A549 treated with Mapracorat at 1 μM for 4 hours (cell line): ENCODE measurements at places on chromosomes 6 and 20. TPM values are rescaled to one million over a fixed set of nuclear protein-coding genes. Genes with fewer than 3 reads are reported as not detected.

The GTSF1L gene
- not detected in 5 replicates for total RNA-seq

The NRSN1 gene
- not detected in 5 replicates for total RNA-seq

The TMEM170B gene
- 0.61 to 0.85 TPM (median 0.67 TPM) in 5 replicates for total RNA-seq

The BPIFB6 gene
- not detected in 5 replicates for total RNA-seq

The CALHM5 gene
- 0.05 to 0.09 TPM (median 0.07 TPM) in 5 replicates for total RNA-seq

The C6orf141 gene
- 9.7 to 13.3 TPM (median 11.2 TPM) in 5 replicates for total RNA-seq

The HLA-G gene
- not detected in 5 replicates for total RNA-seq

The SERPINB6 gene
- total RNA-seq = 124 to 141 TPM (median 139 TPM) in 5 replicates

The GGTLC1 gene
- total RNA-seq = not detected in 5 replicates

The PREP gene
- 34.2 to 35.7 TPM (median 35.2 TPM) in 5 replicates for total RNA-seq

The SRMS gene
- 0.10 to 0.16 TPM in 2 of 5 replicates, not detected in the others for total RNA-seq

The PGBD1 gene
- total RNA-seq = 3.9 to 5.6 TPM (median 5.1 TPM) in 5 replicates

The POU5F1 gene
- total RNA-seq = 7.2 to 14.5 TPM (median 10.3 TPM) in 5 replicates

The OR2J3 gene
- total RNA-seq = not detected in 5 replicates

The ENPP4 gene
- 0.19 to 0.29 TPM (median 0.23 TPM) in 5 replicates for total RNA-seq

The RBPJL gene
- not detected in 5 replicates for total RNA-seq

The COL12A1 gene
- 4.6 to 6.7 TPM (median 5.5 TPM) in 5 replicates for total RNA-seq

The MED23 gene
- total RNA-seq = 5.8 to 7.7 TPM (median 6.6 TPM) in 5 replicates

The IMPG1 gene
- not detected in 5 replicates for total RNA-seq

The C20orf96 gene
- 11.0 to 12.2 TPM (median 11.9 TPM) in 5 replicates for total RNA-seq

The ASIP gene
- not detected in 5 replicates for total RNA-seq

The ARMC12 gene
- 0.26 to 0.97 TPM (median 0.55 TPM) in 5 replicates for total RNA-seq

The TOX2 gene
- total RNA-seq = 10.7 to 14.4 TPM (median 12.8 TPM) in 5 replicates

The VSX1 gene
- 0.77 to 1.5 TPM (median 0.89 TPM) in 5 replicates for total RNA-seq

The CCN6 gene
- total RNA-seq = not detected in 5 replicates

The ADGRB3 gene
- total RNA-seq = not detected in 5 replicates

The VSTM2L gene
- total RNA-seq = 16.6 to 24.7 TPM (median 19.1 TPM) in 5 replicates

The ZNF391 gene
- total RNA-seq = 0.13 to 0.35 TPM (median 0.24 TPM) in 5 replicates

The LAMA5 gene
- 260 to 513 TPM (median 431 TPM) in 5 replicates for total RNA-seq

The SLC16A10 gene
- total RNA-seq = 0.22 to 0.87 TPM (median 0.50 TPM) in 5 replicates

The LRRC1 gene
- total RNA-seq = 5.0 to 6.6 TPM (median 6.4 TPM) in 5 replicates

The POPDC3 gene
- 23.4 to 25.4 TPM (median 24.4 TPM) in 5 replicates for total RNA-seq

The MACROD2 gene
- total RNA-seq = 0.29 to 0.75 TPM (median 0.58 TPM) in 5 replicates

The LAMP5 gene
- 0.10 to 0.11 TPM in 2 of 5 replicates, not detected in the others for total RNA-seq

The TREM2 gene
- not detected in 5 replicates for total RNA-seq

The TGM3 gene
- total RNA-seq = 0.06 to 0.22 TPM in 2 of 5 replicates, not detected in the others

The C20orf144 gene
- 0.07 to 0.13 TPM (median 0.08 TPM) in 4 of 5 replicates, not detected in the other for total RNA-seq

The PRPH2 gene
- not detected in 5 replicates for total RNA-seq

The BLOC1S5 gene
- 5.6 to 8.1 TPM (median 7.5 TPM) in 5 replicates for total RNA-seq

The CALHM4 gene
- not detected in 5 replicates for total RNA-seq

The KATNA1 gene
- total RNA-seq = 9.8 to 12.5 TPM (median 11.6 TPM) in 5 replicates

The LAMA2 gene
- 0.30 to 1.2 TPM (median 0.51 TPM) in 5 replicates for total RNA-seq

The C6orf15 gene
- not detected in 5 replicates for total RNA-seq

The CALHM6 gene
- total RNA-seq = 0.33 TPM in 1 of 5 replicates, not detected in the others
